Myocyte (in vitro differentiated cells): ENCODE measurements at places on chromosomes 1 and 21.

DNA sequence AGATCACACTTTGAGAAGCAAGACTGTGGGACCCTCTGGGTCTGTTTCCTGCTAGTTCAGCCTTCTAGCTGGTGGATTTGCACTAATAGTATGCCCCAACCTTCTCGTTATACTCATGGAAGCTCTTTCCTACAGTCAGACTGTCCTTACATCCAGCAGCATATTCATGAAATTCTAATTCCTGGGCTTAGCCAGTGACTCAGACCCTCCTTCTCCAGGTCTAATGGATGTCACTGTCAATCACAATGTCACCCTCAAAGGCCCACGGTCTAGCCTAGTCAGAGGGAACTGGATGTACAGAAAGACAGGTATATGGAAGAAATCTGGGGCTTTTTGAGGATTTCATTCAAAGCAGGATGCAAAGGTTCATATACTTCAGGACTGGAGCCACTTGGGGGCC, 72.4 kb downstream of the KCNJ15 start:
- DNase-seq, result no peak

DNA sequence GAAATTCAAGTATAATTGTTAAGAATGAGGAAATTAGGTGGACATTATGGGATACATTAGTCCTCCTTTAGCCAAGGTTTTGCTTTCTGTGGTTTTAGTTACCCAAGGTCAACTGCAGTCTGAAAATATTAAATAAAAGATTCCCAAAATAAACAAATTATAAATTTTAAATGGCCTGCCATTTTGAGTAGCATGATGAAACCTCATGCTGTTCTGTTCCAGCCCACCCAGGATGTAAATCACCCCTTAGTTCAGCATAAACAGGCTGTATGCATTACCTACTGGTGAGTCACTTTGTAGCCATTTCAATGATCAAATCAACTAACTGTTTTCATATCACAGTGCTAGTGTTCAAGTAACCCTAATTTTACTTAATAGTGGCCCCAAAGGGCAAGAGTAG, 132.5 kb upstream of the LYPLAL1 start:
- DNase-seq, result no peak

DNA sequence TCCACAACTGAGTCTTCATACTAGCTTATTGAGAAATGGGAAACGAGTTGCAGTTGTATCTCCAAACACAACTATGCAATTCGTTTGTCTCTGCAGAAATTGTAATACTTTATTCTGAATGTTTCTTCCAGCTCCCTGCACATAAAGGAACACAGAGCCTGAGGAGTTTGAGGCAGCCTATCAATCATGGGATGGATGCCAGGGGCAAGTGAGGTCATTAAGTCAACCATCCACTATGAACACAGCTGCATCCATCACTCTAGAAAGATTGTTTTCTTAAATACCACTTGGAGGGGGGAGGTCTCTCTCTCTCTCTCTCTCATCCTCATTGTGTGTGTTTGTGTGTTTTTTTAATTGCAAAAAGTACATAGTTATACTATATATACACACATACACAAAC, 2.9 kb upstream of the PSMB2 start:
- DNase-seq, result peak; percentile 60

GRCh38 chr1:203371288-203371687, 20.4 kb upstream of the FMOD start:
- no peak for DNase-seq

DNA sequence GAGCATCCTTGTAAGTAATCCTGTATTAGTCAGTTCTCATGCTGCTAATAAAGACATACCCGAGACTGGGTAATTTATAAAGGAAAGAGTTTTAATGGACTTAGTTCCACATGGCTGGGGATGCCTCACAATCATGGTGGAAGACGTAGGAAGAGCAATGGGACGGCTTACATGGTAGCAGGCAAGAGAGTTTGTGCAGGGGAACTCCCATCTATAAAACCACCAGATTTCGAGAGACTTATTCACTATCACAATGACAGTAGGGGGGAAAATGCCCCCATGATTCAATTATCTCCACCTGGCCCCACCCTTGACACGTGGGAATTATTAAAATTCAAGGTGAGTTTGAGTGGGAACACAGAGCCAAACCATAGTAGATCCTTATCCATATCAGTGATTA, 124.7 kb downstream of the HIVEP3 start:
- DNase-seq, result no peak

- no peak for DNase-seq
These were observed 7.0 kb upstream of the HIVEP3 start for GRCh38 chr1:41925712-41926111.

DNA sequence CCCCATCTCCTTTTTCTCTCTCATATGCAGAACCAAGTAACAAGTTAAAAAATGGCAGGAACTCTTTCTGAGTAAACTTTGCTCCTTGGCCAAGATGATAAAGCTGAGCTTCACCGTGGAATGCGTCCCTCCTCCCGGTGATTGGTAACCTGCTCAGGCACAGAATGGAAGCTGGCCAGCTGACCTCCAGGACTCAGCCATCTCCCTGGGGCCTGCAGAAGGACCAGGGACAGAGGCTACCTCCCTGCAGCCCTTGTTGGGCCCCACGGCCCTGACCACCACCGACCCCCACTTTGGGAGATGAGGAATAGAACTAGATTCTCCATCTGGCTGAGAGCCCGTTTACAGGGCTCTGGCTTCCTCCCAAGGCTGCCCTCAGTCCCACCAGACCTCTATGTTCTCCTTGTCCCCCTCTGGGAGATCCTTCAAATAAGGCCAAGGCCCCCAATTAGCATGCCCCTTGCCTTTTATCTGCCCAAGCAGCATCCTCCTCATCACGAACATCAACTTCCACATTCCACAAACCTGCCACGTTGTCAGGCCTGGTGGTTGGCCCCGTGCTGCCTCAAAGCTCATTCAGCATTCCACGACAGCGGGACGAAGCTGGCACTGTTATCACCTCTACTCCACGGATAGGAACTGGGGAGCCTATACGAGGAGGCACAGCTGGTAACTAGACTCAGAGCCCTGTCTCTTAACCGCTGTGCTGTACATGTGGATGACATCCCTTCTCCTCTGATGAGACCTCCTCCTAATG, 74.2 kb downstream of the CD34 start:
- no peak for DNase-seq

DNA sequence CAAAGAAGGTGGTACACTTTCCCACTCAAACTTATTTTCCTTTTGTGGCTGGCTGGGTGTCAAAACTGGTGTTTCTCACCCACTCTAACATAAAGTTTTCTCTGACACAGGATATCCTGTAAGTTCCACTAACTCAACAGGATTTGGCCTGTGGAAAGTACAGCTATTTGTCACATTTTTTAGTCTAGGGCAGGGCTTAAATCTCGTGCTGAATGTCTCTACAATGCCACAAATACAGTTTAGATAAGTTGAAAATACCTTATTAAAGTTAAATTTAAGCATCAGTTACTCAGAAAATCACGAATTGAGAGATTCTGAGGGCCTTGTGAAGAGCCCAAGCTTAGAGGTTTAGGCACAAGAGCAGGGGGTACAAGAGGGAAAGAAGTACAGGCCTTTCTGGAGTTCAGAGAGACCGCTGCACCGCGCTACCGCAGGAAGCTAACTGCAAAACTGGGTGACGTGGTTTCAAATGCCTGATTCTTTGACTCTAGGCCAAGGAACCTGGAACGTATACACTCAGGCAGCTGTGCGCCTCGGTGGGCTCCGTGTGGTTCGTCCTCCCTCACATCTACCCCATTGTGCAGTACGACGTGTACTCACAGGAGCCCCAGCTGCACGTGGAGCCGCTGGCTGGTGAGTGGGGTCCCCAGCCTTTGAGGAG, 23.4 kb upstream of the PWP2 start:
- DNase-seq, result no peak

DNA sequence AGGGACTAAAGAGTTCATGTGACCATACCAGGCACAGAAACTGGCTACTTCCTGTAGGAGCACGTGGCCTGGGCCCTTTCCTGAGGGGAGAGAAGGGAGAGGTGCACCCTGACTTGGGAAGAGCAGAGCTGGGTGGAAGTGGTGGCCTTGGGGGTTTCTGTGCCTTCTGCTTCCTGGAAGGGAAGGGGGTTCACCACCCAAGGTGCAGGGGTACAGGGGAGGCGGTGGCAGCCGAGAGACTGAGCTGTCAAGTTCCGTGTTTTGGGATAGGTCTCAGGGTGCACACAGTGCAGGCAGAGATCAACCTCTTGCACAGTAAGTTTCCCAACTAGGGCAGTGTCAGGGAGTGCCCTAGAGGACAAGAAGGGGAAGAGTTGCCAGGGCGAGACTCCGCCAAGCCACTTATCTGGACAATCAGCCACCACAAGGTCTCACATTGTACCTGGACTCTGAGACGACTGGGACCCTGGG, 10.1 kb downstream of the HECTD3 start:
- DNase-seq, result no peak

DNA sequence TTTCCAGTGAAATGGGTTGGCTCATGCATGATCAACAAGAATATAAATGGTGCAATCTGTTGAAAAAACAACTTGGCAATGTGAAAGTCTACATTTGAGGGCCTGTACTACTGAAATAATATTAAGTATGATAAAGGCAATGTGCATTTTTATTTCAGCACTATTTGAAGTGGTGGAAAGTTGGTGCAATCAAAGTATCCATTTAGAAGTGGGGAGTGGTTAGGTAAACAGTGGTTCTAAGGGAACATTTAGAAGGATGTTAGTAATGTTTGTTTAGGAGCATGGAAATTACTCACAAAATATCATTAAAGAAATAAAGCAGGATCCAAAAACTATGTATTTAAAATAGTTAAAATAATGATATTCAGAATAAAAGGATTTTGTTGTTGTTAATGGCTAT, 60.2 kb downstream of the CHRM3 start:
- no peak for DNase-seq

DNA sequence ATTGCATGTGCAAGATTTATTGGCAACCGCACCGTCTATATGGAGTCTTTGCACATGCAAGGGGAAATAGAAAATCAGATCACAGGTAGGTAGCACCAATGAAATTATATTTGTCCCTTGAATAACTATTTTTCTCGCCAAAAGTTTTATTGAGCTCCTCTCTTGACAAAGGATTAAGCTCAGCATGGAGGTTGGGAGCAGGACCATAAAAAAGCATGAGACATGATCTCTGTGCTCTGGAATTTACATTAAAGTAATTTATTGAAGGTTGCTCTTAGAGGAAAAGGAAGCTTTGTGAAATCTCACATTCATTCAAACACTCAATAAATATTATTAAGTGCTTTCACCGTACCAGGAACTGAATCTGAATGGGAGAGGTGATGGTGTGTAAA, 66.0 kb upstream of the UBE2U start:
- no peak for DNase-seq

DNA sequence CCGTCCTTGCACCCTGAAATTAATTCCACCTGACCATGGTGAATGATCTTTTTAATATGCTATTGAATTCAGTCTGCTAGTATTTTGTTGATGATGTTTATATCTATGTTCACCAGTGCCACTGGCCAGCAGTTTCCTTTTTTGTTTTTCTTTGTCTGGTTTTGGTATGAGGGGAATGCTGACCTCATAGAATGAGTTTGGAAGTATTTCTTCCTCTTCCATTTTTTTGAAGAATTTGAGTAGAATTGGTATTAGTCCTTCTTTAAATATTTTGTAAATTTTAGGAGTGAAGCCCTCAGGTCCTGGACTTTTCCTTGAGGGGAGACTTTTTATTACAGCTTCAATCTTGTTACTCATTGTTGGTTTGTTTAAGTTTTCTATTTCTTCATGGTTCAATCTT, 231.6 kb downstream of the MRPL39 start:
- no peak for DNase-seq

DNA sequence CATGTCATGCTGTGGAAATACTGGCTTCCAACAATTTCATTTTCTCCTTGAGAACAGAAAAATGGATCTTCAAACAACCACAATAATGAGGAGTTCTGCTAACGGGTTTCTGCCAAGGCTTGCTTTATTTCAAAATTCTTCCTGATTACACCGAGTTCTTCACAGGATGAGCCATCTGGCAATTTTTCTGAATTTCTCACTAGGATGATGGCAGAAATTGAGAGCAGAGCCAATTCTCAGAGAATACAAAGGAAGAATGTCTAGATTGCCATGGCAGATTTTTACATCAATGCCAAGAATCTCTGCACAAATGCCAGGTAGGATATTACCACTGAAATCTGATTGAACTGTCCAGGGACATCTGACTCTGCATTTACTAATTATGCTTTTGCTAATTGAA, 619.0 kb upstream of the CHRM3 start:
- no peak for DNase-seq

DNA sequence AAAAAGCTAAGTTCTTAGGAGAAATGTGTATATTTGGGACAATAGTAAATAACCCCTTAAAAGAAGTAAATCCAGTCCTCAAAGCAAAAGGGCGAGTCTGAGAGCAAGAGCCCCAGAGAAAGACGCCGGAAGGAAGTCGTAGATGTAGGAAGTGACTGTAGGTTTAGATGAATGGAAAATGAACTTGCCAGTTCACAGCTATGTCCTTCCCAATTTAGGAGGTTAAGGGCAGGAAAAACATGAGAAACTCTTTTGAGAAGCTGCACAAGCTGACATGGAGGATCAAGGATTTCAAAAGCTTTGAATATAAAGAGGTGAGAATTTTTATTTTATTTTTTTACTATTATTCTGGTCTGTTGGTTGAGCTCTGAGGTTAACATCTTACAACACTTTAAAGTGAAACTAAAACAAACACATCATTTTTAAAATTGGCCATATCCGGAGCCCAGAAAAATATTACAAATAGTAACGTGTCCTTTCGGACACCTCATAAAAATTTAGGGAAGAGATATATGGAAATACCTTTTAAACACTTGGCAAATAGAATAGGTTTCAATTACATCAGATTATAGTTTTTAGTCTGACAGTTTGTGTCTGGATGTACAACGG, 1178.6 kb downstream of the MRPL39 start:
- DNase-seq, result no peak

DNA sequence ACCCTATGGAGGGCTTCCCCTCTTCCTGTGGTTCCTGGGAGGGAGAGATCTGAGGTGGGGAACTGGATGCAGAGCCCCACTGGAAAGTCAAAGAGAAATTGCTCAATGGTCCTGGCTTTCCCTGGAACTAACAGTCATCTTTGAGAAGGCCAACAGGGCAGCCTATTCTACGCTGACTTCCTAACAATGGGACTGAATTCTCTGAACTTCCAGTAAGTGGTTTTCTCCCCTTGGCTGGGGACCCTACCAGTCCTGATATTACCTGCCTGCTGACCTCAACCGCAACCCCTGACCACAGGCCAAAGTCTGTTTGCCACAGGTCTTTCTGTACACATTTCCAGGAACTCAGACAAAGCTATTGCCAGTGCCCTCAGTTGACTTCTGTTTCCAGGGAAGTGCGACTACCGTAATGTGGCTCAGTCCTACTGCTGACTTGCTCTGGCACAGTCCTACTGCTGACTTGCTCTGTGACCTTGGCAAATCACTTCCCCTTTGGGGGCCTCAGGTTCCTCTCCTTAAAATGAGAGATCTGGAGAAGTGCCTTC, 55.3 kb downstream of the C8B start:
- DNase-seq, result no peak

- no peak for DNase-seq
These were observed 48.9 kb upstream of the DIP2A start for GRCh38 chr21:46409641-46410406.

GRCh38 chr1:220544901-220545303, 17.0 kb downstream of the MARK1 start:
- peak; percentile 5 for DNase-seq
